ENCODE measurements at places on chromosomes 12 and 14. TPM values are rescaled to one million over a fixed set of nuclear protein-coding genes. Genes with fewer than 3 reads are reported as not detected.

Gene TMEM30B
- 1.6 TPM for total RNA-seq

GRCh38 chr12:115543269-115543668 lies 734.2 kb downstream of the MED13L start:
- no peak overlapping the region for H3K4me3 ChIP-seq
- H3K27me3 ChIP-seq, result no peaks in the 10 kb centered on the region
- H3K27ac ChIP-seq, result no peak overlapping the region
- no peaks in the 10 kb centered on the region for H3K4me1 ChIP-seq

- no peaks in the 10 kb centered on the region for H3K36me3 ChIP-seq
- no peak for DNase-seq
- H3K27me3 ChIP-seq, result no peaks in the 10 kb centered on the region
- no peak overlapping the region for H3K27ac ChIP-seq
- no peaks in the 10 kb centered on the region for H3K4me1 ChIP-seq
- H3K4me3 ChIP-seq, result no peak overlapping the region
These were observed 1080.7 kb downstream of the LRFN5 start for GRCh38 chr14:42687421-42687820.

Gene PIGH
- total RNA-seq, result 24.9 TPM

GRCh38 chr14:70189456-70190077 lies 816 bp upstream of the SLC8A3 start:
- H3K27ac ChIP-seq, result no peak overlapping the region
- H3K4me1 ChIP-seq, result peaks cover 13% of the 10 kb centered on the region
- DNase-seq, result no peak
- peaks cover 76% of the 10 kb centered on the region for H3K27me3 ChIP-seq
- H3K4me3 ChIP-seq, result peak overlapping the region; percentile 23
- peaks cover 2% of the 10 kb centered on the region for H3K36me3 ChIP-seq

- H3K4me3 ChIP-seq, result no peak overlapping the region
- no peak overlapping the region for H3K27ac ChIP-seq
- no peaks in the 10 kb centered on the region for H3K27me3 ChIP-seq
- DNase-seq, result no peak
- peaks cover 9% of the 10 kb centered on the region for H3K4me1 ChIP-seq
These were observed 75.4 kb downstream of the PAPLN start for GRCh38 chr14:73312687-73313086.

- no peak for DNase-seq
- H3K4me3 ChIP-seq, result peak overlapping the region; percentile 94
- no peaks in the 10 kb centered on the region for H3K27me3 ChIP-seq
These were observed 787 bp downstream of the HECTD4 start for GRCh38 chr12:112381406-112381882.

- no peak overlapping the region for H3K4me3 ChIP-seq
- H3K36me3 ChIP-seq, result peaks cover 37% of the 10 kb centered on the region
- H3K27ac ChIP-seq, result peak overlapping the region; percentile 13
- H3K4me1 ChIP-seq, result peaks cover 44% of the 10 kb centered on the region
- DNase-seq, result no peak
These were observed 12.9 kb downstream of the ANKRD13A start for GRCh38 chr12:110012137-110012536.

DNA sequence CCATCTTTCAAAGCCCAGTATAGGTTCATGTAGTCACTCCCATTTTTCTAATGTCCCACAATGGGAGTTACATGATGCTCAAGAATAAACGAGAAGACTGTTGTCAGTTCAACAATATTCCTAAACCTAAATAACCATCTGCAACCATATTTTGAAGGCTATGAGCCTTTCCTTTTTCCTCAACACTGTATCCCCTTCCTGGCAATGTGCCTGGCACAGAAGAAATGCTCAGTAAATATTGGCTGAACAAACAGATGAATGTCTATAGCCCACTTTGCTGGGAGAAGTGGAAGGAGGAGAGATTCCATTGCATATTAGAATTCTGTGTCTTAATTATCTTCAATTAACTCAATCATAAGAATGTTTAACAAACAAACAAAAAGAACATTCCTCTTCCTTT lies 6.1 kb downstream of the ARMH4 start:
- no peak overlapping the region for H3K27ac ChIP-seq
- no peaks in the 10 kb centered on the region for H3K36me3 ChIP-seq
- H3K4me1 ChIP-seq, result no peaks in the 10 kb centered on the region
- no peak overlapping the region for H3K4me3 ChIP-seq
- no peak for DNase-seq

Gene OR6C2
- total RNA-seq, result not detected

DNA sequence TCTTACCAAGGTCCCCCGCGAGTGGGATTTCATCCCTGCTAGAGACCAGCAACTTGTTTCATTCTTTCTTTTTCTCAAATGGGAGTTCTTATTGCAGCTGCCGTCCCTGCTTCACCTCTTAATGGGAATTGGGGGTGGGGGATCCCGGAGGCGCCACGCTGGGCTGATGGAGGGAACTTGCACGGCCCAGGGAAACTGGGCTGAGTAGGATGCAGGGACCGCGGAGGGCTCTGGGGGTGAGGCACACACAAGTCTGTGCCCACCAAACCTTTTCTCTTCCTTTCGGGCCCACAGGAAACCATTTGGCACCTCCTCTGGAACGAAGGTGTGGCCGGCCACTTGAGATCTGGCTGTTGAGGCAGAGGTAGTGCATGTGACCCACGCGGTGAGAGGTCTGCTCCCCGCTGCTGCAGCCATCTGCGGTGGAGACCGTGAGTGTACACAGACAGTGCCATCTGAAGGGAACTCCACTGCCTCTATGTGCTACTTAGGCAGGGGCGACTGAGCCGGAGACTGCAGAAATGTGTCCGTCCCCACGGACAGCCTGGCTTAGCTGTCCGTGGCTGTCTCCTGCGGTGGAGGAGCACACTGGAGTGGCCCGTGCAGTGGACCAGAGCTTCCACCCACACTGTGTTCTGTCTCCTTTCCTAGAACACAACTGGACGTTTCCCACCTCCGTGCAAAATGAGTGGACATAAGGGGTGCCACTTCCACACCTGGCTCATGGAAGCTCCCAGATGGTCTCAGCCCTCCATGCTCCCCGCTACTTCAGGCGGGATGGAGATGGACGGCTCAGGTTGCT lies 42.1 kb upstream of the TESC start:
- no peak overlapping the region for H3K27ac ChIP-seq
- no peaks in the 10 kb centered on the region for H3K27me3 ChIP-seq
- H3K36me3 ChIP-seq, result peaks cover 6% of the 10 kb centered on the region

Gene AJUBA
- total RNA-seq, result 0.97 TPM

GRCh38 chr12:110247340-110248095 lies 33.5 kb upstream of the ATP2A2 start:
- no peaks in the 10 kb centered on the region for H3K4me1 ChIP-seq
- no peaks in the 10 kb centered on the region for H3K36me3 ChIP-seq
- H3K27ac ChIP-seq, result no peak overlapping the region
- peaks cover 5% of the 10 kb centered on the region for H3K27me3 ChIP-seq
- H3K4me3 ChIP-seq, result no peak overlapping the region

DNA sequence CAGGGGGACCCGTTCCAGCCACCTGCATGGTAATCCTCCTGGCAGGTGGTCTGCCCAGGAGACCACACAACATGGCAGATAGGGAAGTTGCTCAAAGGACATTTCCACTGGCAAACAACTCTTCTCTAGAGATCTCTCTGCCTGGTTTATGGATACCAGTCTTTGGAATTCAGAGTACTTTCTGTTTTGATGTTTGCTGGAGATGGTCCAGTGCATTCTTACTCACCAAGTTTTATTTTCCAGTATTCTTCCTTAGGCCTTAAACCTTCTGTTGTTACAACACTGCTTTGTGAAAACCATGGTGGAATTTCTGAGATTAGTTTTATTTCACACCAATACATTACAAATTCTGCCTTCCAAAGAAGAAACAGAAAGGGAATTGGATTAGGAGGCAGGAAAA lies 428.3 kb downstream of the FUT8 start:
- H3K4me1 ChIP-seq, result peaks cover 68% of the 10 kb centered on the region
- H3K27me3 ChIP-seq, result no peaks in the 10 kb centered on the region
- no peak overlapping the region for H3K4me3 ChIP-seq

DNA sequence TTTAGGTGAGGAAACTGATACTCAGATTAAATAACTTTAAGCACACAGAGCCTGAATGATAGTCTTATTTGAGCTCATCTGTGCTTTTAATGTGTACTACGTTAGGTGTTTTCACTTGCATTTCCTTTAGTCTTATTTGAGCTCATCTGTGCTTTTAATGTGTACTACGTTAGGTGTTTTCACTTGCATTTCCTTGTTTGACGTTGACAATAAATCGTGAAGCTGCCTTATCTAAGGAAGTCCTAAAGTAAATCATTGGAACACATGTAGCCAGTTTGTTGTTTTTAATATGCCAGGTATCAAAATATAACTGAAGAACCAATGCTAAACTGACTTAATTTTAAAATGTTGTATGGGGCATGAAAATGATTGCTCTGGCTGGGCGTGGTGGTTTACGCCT lies 2.0 kb downstream of the RAP1B start:
- DNase-seq, result no peak
- no peaks in the 10 kb centered on the region for H3K27me3 ChIP-seq
- peak overlapping the region; percentile 93 for H3K27ac ChIP-seq
- peaks cover 26% of the 10 kb centered on the region for H3K36me3 ChIP-seq
- peaks cover 48% of the 10 kb centered on the region for H3K4me1 ChIP-seq

DNA sequence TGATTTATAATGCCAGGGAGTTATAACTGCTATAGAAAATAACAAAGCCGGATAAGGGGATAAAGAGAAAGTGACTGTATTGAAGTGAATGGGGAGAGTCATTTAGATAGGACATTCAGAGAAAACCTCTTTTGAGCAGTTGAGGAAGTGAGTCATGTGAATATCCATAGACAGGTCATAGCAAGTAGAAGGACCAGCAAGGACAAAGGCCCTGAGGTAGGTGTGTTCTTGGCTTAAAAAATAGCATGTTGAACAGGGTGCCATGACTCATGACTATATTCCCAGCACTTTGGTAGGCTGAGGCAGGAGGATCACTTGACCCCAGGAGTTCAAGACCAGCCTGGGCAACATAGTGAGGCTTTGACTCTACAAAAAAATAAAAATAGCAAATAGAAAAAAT lies 51.5 kb upstream of the RAP1B start:
- DNase-seq, result no peak
- H3K27ac ChIP-seq, result no peak overlapping the region

- H3K27ac ChIP-seq, result no peak overlapping the region
- no peaks in the 10 kb centered on the region for H3K4me1 ChIP-seq
- peak; percentile 17 for DNase-seq
These were observed 197.0 kb upstream of the C14orf180 start for GRCh38 chr14:104382361-104383087.

DNA sequence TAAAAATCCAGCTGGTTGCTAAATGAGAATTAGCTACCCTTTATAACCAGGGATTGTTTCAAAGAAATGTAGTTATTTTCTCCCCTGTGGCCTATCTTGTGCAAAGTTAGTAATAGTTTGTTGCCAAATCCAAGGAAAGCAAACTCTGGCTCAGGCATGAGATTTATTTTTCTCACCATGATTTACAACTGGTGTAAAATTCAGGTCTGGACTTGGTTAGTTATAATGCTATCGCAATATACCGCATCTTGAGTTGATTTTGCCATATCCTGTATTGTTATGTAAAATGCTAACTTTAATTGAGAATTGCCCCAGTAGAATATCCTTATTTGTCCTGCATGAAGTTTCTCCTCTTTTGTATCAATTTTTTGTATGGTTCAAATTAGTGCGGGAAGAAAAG lies 135.5 kb downstream of the CRADD start:
- no peak for DNase-seq
- H3K4me3 ChIP-seq, result no peak overlapping the region
- no peaks in the 10 kb centered on the region for H3K27me3 ChIP-seq
- no peak overlapping the region for H3K27ac ChIP-seq
- H3K4me1 ChIP-seq, result peaks cover 4% of the 10 kb centered on the region

Gene WSCD2
- not detected for total RNA-seq

Gene LHX5
- not detected for total RNA-seq

GRCh38 chr12:98721204-98721702 lies 76.2 kb downstream of the APAF1 start:
- H3K4me1 ChIP-seq, result peaks cover 4% of the 10 kb centered on the region
- no peak overlapping the region for H3K27ac ChIP-seq
- H3K36me3 ChIP-seq, result peaks cover 23% of the 10 kb centered on the region
- DNase-seq, result no peak
- H3K4me3 ChIP-seq, result no peak overlapping the region

DNA sequence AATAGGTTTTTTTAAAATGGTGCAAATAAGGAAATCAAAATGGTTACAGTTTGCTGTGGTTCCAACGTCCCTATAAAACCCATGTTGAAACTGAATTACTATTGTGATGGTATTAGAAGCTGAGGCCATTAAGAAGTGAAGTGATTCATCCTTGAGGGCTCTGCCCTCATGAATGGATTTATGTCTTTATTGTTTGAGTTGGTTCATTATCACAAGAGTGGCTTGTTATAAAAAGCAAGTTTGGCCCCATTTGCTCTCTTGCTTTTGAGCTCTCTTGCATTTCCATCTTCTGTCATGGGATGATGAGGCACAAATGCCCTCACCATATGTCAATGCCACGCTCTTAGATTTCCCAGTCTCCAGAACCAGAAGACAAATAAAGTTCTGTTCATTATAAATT lies 62.3 kb downstream of the PRKD1 start:
- H3K36me3 ChIP-seq, result no peaks in the 10 kb centered on the region
- H3K4me1 ChIP-seq, result no peaks in the 10 kb centered on the region
- no peak overlapping the region for H3K4me3 ChIP-seq
- H3K27ac ChIP-seq, result no peak overlapping the region
- H3K27me3 ChIP-seq, result no peaks in the 10 kb centered on the region

Gene PRH2
- total RNA-seq, result not detected

GRCh38 chr12:68119250-68119649 lies 40.3 kb downstream of the IFNG start:
- DNase-seq, result no peak
- H3K36me3 ChIP-seq, result peaks cover 4% of the 10 kb centered on the region
- H3K4me3 ChIP-seq, result no peak overlapping the region
- H3K4me1 ChIP-seq, result peaks cover 38% of the 10 kb centered on the region
- H3K27ac ChIP-seq, result no peak overlapping the region

DNA sequence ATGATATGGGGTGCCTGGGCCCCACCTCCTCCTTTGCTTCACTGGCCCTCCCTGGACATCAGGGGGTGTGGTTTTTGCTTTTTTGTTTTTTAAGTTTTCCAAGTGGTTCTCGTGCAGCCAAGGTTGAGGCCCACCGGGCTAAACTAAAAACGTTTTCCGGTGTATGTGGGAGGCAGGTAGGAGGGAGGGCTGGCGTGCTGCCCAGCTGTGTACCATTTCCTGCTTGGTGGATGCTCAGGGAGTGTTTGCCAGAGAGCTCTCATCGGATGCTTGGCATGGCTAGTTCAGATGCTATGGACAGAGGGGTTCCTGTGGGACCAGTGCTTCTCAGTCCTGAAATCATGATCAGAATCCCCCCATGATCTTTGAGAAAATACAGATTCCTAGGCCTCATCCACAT lies 246.4 kb downstream of the CACNA1C start:
- no peak overlapping the region for H3K27ac ChIP-seq
- H3K27me3 ChIP-seq, result peaks cover 3% of the 10 kb centered on the region
- no peak overlapping the region for H3K4me3 ChIP-seq
- no peaks in the 10 kb centered on the region for H3K36me3 ChIP-seq

- H3K27me3 ChIP-seq, result peaks cover 6% of the 10 kb centered on the region
- no peak overlapping the region for H3K4me3 ChIP-seq
- peaks cover 9% of the 10 kb centered on the region for H3K36me3 ChIP-seq
- no peak for DNase-seq
These were observed 12.5 kb upstream of the CRADD start for GRCh38 chr12:93664573-93665138.

Gene TMEM253
- total RNA-seq, result not detected

Gene CIDEB
- total RNA-seq, result 33.7 TPM

Gene ZDHHC22
- total RNA-seq, result not detected

Gene PLD4
- 0.06 TPM for total RNA-seq
